ENCODE measurements at places on chromosomes 5 and 9.

GRCh38 chr5:67095346-67096171 is 101.0 kb downstream of the CD180 start:
- DNase-seq = no peak

DNA sequence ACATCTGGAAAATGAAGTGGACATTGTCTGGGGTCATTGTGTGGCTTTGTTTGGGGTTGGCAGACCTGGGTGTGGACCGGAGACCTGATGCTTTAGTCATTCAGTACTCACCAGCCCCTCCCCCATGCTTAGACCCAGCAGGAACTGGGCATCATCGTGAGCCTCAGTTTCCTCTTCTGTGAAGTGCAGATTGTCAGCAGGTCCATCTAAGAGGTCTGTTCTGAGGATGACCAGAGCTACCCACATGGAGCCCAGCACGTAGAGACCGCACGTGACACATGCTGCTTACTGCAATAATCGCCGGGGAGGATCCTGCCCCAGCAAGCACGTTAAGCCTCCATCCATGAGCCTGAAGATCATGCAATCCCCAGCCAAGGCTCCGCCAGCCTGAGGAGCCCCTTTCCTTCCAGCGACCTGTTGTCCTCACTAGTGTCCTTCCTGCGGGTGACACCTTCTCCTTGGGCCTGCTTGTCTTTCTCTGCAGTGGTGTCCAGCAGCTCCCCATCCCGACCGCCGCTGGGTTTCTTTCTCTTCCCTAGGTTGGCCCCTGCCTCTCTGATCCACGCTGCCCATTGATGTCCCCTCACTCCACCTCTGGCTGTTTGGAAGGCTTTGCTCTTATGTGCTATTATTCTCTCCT is 26.7 kb upstream of the IRX4 start:
- no peak for DNase-seq

- no peak for DNase-seq
Measured at GRCh38 chr9:132910376-132910775, 31.7 kb downstream of the SPACA9 start.

DNA sequence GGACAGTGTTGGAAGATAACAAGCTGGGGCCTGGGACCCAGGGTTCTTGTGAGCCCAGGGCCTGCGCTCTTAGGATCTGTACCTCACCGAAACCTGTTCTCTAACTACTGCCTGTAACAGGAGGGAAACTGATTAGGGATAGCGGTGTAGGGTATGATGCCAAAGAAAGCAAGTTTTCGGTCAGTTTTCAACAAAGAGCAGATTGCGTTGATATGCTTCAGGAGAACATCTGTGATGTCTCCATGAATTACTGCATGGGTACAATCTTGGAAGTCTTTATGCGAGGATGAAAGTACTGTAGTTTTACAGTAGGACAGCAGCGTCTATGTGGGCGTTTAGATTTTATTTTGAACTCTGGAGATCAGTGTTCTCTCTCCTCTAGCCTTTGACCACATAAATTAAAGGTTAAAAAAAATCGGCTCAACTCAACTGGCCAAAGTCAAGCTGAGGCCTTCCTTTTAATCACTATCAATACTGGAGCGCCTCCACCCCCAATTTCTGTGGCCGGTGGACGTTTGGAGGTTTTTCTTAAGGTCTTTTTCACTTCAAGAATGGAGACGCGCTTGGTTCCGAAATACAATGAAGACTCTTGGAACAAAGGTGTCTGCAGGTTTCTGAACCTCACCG is 3.0 kb downstream of the NFIL3 start:
- DNase-seq = no peak
